ENCODE measurements at places on chromosomes 13 and 19.

DNA sequence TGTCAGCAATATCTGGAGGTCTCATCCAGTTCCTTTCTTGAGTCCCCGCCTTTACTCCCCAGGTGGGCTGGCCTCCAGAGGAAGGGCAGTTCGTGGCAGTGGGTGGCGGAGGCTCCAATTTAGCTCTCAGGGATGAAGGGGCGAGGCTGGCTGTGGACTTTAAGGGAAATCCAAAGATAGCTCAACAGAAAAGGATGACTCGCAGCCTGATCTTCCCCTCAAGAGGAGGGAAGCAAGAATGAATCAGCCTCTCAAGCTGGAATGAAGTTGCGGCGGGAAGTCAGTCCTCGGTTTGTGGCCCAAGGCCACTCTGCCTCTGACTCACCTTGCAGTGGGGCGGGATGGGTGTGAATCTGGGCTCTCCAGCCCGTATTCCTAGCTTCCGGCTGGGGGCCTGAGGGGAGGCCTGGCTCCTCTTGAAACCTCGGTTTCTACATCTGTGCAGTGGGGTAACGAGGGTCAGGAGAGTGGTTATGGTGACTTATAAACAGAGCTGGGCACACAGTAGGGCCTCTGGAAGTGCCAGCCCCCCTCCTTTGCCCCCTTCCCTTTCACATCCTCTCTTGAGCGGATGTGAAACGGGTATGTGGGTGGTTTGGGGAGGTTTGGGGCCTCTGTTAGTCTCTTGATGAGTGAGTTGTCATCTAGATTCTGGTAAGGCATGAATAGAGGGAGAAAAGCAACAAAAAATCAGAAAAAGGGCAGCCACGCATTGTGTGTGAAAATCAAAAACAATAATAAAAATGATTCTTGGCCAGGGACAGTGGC, 10.5 kb upstream of the SMG9 start:
- peak; percentile 41 for DNase-seq

GRCh38 chr13:23469951-23470421, 36.5 kb upstream of the SACS start:
- DNase-seq = no peak

DNA sequence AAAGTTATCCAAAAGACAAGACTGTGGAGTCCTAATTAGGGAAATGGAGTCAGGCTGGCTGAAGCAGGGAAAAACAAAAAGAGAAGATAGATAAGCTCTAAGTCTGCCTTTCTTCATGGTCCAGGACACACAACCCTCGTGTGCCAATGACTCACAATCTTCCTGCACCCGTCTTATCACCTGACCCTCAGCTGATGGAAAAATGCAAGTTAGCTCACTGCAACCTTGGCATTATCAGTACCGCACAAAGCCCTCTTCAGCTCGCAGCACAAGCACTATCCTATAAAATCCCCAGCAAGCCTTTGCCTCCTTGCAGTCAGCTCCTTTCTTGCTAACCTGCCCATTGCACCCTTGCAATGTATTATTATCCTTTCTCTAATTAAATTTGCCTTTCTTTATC, 4.3 kb downstream of the OR7A5 start:
- DNase-seq = no peak

DNA sequence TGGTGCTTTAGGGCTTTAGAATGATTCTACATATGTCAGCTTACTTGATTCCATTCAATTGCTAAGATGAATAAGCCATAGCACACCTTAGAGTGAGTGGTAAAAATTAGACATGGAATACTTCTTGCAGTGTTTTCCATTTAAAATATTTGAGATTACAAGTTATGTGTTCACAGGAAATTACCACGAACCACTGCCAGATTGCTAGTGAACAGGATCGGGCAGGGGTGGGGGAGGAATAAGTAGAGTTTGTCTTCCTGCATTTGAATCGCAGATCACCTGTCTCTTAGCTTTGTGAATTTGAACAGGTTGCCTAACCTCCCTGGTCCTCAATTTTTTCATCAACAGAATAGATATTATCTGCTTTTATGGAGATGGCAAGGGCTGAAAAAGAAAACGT, 124.6 kb downstream of the GGACT start:
- no peak for DNase-seq

DNA sequence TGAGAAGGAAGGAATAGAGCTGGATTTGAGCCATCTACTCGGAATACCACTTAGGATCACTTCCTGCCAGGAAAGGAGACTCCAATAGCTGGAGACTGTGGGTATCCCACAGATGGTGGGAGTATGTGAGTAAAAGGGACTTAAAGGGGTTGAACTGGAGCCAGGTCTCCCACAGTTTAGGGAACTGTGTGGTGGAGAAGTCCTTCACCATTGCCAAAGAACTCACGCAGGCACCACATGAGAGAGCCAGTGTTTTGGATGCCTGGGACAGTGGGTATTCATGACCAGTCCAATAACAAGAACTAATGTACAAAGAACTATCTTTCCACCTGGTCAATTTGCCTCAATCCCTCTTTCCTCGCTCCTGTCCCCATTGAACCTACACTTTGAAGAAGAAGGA, 24.4 kb upstream of the MYCBP2 start:
- no peak for DNase-seq

- DNase-seq = no peak
Measured at GRCh38 chr13:91347996-91348905, 764 bp downstream of the MIR17HG start.

DNA sequence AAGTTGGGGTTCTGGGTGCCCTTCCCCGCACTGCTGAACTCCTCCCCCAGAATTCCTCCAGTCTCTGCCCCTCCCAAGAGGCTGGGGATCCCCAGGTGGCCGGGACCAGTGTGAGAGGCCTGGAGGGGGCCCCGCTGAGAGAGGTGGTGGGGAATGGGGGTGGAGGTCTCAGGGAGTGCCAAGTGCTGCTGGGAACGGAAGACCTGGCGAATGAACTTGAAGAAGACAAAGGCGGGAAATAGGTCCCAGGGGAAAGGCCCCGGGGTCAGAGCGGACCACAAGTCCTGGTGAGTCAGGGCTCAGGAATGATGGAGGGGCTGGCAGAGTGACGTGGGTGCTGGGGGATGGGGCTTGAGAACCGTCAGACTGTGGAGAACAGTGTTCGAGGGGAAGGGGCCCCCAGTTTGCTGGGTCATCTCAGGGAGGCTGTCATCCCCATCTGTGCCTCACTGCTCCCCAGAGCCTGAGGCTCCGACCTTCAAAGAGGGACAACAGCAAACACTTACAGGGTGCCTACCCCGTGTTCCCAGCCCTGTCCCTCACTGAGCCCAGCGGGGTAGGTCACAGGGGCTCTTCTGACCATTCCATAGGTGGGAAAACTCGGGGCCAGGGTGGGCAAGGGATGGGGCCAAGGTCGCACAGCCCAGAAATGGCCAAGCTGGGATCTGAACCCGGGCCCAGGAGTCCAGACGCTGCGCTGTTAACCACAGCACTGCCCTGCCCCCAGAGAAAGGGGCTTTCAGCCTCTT, 16.0 kb upstream of the SEMA6B start:
- DNase-seq = peak; percentile 38

DNA sequence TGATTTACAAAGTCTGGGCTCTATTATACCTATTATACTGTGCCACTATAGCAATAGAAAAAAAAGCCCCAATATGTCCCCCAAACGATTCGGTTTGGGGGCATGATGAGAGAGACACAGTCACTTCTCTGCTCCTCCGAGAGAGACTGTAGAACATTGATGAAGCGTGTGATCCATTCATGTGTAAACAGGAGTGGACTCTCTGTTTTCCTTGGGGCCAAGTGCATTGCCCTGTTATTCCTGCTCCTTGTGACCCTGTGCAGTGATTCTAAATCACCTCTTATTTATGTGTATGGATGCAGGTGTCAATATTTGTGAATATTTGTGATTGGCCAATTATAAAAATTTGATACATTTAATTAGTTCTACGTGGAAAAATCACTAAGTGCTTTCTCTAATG, 17.0 kb downstream of the F10 start:
- DNase-seq = no peak

DNA sequence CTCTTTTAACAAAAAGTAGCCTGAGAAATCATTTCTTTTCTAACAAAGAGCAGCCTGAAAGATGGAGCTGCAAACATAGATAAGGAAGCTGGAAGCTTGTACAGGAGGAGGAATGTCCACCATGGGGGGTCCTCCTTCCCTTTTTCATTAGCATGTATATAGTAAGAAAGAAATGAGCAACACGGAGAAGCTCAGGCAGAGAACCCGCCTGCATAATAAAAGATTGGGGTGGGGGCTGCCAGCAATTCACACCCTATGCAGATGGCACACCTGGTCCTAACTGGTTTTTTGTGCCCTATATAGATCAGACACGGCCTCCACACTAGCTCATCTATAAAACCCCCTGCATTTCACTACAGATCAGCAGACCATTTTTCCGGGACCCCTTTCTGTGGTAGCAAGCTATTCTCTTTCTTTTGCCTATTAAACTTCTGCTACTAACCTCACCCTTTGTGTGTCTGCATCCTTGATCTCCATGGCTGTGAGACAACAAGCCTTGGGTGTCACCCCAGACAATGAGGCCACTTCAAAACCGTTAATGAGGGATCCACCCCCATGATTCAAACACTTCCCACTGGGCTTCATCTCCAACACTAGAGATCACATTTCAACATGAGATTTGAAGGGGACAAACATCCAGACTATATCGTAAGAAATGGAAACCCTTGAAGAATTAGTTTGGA, 167.5 kb upstream of the FREM2 start:
- DNase-seq = no peak

DNA sequence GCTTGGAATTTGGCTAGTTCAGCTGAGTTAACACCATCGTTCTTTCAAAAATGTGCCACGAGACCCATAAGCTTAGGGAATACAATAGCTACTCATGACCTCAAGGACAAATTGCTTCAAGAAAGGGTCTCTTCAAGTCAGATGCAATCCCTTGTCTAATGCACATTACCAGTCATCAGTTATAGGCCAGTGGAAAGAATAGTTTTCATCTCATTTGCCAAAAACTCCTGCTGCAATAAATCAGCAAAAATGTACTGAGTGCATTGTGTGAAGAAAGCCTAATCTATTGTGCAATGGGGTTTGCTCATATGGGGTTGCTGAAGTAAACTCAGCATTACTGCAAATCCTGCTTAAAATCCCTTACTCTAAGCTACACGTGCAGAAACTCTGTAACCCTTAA, 208.3 kb upstream of the NBEA start:
- no peak for DNase-seq

DNA sequence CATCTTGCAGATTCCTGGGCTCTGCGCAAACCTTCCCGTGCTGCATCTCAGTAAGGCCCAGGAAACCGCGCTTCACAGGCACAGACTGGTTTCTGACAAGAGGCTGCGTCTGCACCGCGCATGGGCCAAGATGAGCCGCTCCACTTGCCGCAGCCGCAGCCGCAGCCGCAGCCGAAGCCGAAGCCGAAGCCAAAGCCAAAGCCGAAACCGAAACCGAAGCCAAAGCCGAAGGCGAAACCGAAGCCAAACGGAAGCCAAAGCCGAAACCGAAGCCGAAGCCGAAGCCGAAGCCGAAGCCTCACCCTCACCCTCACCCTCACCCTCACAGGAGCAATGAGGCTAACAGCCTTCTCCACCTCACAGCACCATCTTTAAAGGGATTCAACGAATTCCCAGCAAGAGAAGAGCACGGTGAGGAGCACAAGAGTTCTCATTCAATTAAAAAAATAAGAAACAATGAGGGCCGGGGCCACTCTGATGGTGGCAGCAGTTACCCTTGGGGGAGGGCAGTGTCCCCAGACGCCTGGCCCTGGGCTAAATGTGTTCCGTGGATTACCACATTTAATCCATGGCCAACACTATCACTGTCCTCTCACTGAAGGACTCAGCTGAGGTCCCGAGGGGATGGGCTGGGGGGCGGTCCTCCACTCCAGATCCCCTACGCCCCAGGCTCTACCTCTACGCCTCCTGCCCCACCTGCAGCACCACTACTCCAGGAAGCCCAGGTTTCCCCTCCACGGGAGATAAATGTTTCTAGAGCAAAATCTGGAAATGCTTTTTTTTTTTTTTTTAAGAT, 29.1 kb downstream of the ZNF787 start:
- no peak for DNase-seq

DNA sequence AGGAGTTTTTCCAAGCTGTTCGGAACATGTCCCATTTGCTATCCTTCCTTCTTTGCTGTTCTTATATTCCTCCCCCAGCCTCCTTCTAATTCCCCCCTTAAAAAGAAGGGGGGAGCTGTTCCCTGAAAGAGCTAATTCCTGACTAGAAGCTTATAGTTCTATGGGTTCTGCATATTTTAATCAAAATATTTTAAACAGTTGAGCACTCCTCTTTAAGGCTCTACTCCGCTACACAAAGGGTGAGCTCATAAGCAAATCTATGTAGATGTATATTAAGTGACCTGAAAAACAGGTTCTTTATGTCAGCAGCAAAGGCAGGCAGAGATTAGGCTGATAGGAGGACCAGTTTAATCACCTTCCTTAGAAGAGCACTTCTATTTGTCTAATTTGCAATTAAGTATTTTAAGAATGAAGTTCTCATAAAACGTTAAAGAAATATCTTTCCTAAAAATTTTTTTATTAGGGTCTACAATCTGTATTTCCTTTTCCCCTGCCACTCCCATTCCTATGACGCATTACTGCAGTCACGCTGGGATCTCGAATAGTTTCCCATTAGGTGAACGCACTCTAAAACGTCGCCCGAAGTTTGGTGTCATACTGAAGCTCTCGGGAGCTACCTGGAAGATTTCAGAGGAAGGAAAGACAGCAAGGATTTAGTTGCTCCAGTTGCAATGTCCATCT, 5.2 kb downstream of the EFNB2 start:
- DNase-seq = no peak

GRCh38 chr13:77515785-77516184, 19.7 kb upstream of the SCEL start:
- no peak for DNase-seq

- DNase-seq = no peak
Measured at GRCh38 chr13:95420501-95420900, 119.2 kb upstream of the ABCC4 start.

DNA sequence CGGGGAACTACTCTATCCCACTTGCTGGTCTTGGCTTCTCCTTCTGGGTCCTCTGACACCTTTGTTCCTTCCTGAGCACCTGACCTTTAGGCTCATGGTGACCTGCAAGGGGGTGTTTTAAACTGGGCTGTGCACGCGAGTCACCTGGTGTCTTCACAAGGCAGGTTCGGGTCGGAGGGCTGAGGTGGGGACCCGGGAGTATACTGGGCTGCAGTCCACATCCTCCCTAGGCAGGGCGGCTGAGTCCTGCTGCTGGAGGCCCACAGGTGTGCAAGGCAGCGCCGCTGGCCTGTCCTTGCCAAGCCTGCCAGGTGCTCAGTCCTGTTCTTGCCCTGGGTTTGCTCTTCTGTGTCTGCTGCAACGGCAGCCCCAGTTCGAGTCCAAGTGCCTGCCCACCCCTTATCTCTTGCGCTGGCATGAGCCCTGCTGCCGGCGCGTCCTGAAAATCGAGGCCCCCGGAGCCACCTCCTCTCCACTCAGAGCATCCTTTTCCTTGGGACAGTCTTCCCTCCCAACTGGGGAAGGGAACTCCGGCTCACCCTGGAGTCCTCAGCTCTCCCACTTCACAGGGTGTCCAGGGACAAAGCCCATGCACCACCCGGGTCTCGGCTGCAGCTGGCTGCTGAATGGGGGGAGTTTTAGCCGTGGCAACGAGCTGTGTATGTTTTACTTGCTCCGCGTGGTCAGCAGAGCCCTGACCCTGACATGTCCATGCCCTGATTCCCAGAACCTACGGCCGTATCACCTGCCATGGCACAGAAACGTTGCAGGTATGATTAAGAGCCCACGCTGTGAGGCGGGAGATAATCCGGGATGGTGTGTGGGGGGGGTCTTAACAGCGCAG, 193.5 kb downstream of the TEX29 start:
- DNase-seq = no peak

Measured in gastrocnemius medialis (tissue), 4 donors.